ENCODE measurements at places on chromosomes 2 and 18.

DNA sequence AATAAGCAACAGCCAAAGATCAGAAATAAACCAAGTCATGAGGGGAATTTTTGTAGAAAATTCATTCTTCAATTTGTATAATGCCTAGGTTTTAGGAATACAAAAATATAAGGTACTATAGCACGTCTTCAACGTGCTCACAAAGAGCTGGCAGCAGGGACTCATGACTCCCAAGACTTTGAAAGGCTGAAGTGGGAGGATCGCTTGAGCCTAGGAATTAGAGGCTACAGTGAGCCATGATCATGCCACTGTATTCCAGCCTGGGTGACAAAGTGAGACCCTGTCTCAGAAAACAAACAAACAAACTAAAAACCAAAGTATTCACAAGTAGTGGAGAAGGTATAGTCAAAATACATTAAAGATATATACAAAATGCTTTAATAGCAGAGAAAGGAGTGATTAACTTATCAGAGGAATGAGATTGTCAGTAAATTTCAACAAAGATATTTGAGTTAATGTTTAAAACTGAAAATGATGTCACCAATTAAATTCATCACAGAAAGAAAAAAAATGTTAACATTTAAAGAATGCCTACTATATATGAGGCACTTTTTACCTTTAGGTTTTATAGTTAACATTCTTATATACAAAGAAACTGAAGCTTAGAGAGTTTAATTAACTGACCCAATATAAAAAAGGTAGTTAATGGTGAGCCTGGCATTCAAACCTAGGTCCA, 3.2 kb downstream of the WDR33 start:
- no peak for DNase-seq

GRCh38 chr18:923144-923866, 18.6 kb downstream of the ADCYAP1 start:
- DNase-seq: no peak

DNA sequence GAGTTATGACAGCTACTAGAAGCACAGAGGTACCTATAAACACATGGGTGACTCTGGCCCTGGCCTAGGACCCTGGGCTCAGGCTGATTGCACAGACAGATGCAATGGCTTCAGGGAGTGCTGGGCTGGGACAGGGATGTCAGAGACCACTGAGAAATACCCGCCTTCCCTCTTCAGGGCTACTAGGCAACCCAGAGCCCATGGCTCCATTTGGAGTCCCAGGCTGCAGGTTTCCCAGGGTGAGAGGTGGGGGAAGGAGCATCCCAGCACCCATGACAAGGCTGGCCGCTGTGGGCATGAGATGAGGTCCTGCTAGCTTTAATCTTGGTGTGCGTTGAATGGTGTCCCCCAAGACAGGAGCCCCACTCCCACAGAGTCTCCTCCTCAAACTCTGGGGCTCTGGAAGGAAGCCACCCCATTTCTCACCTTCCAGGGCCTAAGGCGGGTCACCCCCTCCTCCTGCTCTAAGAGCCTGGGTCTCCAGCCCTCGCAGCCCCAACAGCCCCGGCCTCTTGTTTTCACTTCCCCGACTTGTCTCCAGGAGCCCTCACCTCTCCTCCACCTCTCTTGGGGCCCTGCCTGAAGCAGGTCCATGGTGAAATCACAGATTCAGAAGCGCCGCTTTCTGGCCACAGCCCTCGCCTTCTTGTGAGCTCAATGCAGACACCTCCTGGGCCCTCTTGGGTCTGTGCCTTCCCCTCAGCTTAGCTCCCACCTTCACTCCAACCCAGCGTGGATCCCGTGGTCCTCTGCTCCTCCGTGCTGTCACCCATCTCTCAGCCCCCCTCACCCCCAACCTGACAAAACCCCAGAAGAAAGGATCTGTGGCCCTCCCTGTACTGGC, 41.4 kb downstream of the EMX1 start:
- no peak for DNase-seq

DNA sequence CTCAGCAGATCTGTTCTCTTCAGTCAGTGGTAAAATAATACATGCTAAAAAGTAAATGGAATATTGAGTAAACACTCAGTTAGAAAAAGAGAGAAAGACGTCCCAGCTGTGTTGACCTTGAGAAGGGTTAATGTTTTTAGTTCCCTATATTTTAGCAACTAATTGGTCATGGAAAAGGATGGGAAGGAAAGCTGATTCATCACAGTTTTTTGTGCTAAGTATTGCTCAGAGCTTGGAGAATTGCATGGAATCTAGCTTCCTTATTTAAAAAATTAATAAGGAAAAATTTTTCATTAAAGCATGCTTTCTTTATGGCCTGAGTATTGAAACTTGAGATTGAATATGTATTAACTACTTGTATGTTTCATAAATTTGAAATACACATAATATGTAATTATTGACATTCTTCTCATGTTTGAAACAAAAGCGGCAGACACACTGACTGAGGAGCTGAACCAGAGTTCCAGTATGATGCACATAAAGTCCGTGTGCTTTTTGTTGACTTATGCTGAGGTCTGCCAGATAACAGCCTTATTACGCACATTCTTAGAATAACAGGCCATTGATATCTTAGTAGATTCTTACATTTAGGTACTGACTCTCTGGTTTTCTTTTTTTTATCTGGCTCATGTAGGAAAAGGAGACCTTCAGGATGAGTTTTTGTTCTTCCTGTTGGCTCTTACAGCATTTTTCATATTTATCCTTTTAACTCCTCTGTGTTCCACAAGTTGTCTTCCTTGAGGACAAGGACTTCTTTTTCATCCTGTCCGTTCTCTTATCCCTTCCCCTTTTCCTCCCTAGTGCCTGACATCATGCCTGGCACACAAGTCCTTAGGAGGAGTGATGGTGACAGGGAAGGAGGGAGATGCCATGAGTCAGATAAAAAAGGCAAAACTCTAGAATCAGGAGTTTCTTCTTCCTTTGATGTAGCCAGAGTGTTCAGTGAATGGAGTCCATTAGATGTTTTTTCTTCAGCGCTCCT, 194.1 kb downstream of the PTPRM start:
- DNase-seq: no peak

GRCh38 chr2:203500951-203501350, 34.1 kb downstream of the RAPH1 start:
- DNase-seq: no peak

DNA sequence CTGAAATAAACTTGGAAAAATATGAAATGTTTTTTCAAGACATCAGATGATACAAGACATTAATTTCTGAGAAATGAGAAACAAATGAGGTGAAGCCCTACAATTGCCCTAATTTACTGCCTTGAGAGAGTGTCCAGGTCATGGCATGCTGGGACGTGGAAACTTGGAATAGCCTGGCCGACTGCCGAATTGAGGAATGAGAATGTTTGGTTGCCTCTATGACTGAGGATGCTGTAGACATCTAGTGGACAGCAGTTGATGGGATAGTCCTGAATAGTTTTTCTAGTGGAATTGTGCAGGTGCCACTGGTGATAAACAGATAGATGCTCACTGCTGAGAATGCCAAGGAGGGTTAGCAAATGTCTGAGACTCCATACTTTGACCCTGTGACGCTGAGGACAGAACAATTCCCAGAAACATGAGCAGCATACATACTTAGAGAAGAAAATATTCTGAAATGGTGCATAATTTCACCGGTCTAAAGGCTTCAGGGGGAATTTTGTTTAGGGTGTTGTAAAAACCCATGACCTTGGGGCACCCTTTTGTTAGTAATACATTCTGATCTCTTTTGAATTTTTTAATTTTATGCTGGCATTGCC, 56.5 kb upstream of the CWC22 start:
- no peak for DNase-seq

DNA sequence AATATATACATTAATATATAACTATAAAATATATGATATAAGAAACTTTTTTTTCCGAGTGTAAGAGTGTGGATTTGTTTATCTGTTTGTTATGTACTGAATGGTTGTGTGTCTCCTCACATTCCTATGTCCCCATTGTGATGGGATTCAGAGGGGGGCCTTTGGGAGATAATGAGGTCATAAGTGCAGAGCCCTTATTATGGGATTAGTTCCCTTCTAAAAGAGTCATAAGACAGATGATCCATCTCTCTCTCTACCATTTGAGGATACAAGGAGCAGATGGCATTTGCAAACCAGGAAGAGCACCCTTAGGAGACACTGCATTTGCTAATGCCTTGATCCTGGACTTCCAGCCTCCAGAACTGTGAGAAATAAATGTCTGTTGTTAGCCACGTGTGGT, 30.3 kb upstream of the SAP130 start:
- peak; percentile 87 for DNase-seq

DNA sequence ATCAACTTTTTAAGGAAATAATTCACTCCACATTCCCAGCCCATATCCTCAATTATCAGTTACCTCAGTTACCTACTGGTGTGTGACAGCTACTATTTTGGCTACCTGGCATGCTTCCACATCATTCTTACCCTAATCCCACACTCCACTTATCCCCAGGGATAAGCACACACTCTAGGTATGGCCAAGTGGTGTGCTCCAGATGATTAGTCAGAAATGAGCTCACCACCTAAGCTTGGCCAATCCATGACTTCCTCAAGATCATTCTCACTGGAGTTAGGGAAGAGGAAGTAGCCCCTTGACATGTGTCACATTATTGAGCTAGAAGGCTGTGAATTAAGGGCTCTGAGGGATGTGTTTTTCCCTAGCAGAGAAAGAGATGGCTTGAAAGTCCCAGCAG, 20.9 kb upstream of the SMAD4 start:
- DNase-seq: peak; percentile 94

DNA sequence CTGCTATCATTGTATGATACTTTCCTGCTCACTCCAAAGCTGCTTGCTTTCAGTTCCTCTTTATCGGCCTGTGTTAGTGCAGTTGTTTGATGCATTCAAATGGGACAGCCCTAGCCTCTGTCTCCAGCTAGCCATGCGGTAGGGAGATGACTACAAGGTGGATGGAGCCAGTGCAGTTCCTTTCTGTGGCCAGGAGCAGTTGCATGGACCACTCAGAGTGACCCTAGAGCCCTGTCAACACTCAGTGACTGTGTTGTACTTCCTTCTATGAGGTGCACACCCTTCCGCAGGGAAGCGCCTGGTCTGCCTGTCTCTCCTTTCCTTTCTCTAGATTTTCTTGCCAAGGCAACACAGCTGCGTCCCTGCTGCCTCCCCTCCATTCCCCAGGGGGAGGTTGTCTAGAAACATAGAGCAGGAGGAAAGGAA, 33.8 kb downstream of the KCNS3 start:
- no peak for DNase-seq

GRCh38 chr2:3262437-3263388, 114.9 kb downstream of the EIPR1 start:
- DNase-seq: no peak

DNA sequence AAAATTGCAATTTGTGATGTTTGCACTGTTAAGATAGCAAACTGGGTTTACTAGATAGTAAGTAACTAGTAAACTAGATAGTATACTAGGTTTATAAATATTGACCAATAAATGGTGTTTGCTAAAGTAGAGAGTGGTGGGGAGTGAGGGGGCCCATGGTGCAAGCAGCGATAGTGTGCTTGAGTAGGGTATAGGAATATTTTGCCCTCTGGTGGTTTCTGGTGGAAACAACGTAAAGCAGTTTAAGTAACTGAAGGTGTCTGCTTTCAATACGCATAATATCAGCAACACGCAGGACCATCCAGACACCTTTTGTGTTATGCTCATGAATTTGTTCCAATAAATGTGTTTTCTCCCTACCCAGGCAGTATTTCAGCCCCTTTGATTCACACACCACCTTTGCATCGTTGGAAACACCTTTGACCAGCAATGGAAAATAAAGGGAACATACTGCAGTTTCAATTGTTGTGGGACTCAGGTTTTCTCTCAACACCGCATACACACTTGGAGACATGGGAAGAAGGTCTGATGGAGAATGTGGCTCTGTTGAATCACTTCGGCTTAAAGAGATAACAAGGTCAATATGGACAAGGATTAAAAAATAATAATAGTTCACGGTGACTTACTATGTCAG, 16.7 kb upstream of the STAT1 start:
- DNase-seq: peak; percentile 6

DNA sequence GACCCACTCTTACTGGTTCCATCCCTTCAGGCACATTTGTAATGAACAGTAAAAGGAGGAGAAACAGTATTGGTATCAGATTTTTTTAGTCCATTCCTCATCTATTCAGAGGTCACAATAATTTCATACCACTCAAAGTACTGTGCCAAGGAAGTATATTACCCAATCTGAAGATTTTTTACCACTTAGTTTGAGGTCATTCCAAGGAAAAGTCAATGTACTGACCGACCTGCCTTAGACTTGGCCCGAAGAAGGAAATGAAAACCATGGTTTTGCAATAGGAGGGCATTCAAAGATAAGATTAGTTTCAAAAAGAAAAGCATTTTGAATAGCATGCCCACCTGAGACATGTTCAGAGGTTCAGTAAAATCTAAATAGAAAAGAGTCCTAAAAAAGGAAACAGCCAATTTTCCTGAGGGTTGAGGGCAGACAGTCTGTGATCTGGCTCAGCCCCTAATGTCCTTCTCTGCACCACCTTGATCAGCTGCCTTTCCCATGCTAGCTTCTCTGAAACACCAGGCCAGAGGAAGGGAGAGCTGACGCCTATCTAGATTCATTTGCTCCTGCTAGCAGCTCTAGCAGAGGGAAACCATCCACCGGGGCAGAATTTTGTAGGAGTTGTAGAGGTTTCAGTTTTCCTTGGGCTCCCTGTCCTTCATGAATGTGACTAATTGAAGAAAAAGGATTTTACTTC, 107.3 kb upstream of the FZD5 start:
- no peak for DNase-seq

- no peak for DNase-seq
These were observed 72.2 kb upstream of the CHRNA1 start for GRCh38 chr2:174836377-174836994.

DNA sequence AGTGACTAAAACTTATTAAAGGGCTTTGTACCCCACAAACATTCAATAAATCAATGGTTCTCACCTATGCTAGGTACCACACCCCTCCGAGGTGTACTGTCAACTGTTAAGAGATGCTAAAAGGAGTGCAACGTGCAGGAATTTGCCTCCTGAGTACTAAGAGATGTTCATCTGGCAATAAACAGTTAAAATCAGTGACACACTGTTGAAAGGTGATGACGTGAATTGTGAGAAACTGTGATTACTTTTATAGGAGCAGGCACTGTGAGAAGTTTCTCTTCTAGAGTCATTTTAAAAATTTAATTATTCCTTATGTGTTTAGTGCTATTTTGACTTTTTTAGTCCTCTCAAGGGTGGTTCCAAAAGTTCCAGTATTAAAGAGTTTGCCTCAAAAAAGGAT, 61.0 kb downstream of the PDE1A start:
- DNase-seq: no peak

DNA sequence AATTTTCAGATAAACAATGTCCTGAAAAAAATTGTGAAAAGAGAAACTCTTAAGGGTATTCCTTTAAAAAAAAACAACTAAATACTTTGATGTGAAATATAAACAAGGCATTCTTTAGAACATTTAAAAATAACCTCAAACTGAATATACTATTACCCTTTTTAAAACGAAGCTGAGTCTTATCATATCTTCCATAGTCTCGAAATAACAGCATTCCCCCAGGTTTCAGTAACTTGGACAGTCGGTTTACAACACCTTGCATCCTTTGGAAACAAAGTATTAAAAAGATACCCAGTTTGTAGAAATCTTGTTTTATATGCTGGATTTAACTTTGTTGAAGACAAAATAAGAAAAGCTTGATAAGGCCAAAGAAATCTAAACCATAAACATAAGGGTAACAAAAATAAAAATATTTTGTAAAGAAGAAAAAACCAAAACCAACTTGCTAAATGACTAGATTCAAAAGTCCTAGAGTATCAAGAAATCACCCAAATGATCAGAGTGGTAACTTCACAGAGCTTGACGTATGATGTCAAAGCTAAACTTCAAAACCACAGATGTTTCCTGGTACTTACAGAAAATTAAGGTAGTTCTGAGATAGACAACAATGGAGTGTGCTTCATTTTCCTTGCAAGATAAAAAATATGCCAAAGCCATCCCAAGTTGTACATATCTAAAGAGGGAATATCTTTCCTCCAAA, 107.8 kb downstream of the METTL8 start:
- DNase-seq: no peak
